Daoy (cell line): ENCODE measurements at places on chromosomes 3 and 15.

- DNase-seq: no peak
Observed at GRCh38 chr3:56985460-56985859, 75.0 kb upstream of the SPATA12 start.

DNA sequence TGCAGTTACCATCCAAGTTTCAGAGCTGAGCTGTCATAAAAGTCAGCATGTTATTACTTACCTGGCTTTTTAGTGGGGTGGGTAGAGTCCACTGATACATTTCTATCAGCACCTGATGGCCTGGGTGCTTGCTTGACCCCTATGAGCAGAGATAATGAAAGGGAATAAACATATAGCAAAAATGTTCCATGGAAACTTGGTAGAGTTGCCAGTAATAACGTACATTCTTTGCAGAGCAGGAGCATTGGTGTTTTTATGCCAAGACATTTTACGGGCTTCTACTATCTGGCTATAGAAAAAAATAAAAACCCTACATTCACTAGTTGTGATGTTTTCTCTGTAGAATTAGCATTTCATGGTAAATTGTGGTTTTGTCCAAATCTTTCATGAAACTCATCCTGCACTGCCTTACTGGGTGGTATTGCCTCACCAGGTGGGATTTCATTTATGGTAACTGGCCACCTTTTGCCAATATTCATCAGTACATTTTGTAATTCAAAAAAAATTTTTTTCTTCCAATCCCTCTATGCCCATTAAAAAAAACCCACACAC is 70.9 kb downstream of the TFG start:
- no peak for DNase-seq

DNA sequence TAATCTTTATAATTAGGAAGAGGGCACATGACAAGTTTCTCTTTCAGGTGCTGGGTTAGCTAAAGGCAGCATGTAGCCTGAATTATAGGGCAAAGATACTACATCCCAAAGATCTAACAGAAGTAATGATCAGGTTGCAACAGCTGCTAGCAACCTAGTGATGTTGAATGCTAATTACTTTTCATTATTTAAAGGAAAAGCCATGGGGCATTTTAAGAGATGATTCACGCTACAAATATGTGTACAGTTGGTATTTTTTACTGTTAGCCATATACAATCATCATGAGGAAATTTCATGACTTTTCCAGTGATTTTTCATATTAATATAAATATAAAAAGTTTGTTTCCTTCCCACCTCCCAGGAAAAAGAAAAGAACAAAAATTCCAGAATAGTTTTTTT is 43.0 kb downstream of the NEK10 start:
- DNase-seq: no peak

DNA sequence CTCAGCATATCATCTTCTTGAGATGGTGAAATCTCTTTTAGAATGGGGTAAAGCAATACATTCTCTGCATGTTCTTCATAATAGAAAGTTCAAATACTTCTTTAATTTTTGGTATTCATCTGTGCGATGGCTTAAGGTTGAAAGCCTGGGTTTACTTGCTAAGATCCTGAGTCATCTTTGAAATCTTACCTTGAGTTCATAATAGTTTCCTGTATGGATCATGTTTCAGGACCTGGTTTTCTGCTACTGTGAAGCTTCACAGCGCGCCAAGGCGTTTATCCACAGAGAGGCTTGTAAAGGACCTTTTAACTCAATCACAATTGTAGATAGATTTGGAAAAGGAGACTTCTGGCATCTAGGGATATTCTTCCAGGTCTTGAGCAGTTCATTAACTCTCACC is 39.0 kb downstream of the MED12L start:
- DNase-seq: peak; percentile 7

DNA sequence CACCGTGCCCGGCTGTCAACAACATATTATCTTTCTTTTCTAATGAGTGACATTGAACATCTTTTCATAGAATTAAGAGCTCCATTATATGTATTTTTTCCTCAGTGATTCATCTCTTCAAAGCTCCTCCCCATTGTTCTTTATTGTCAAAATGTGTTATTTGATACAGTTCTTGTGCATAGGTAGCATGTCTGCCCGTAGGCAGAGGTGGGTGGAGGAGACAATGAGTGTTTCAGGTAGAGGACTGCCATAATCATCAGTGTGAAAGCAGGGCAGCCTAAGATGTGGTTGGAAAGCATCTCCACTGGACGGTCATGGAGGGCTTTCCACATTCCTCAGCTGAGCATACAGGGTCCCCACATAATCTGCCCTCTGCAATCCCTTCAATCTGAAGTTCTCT is 452.0 kb upstream of the MCTP2 start:
- DNase-seq: no peak

DNA sequence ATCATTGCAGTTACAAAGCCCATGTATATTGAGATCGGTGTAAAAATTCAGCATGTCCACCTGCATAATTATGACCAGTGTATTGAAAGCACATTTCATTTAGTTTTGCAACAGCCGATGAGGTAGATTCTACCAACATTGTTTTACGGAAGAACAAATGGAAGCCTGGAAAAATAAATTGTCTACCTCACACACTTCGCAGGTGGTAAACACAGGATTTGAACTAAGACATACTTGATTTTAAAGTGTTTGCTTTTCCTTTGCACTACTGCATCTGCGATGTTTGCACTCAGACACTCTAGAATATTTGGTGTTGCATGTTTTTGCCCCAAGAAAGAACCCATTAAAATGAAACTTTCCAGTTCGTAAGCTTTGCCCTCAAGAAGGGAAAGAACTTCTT is 148.4 kb downstream of the PGPEP1L start:
- no peak for DNase-seq

- peak; percentile 42 for DNase-seq
Observed at GRCh38 chr15:62777671-62778070, 264.9 kb upstream of the TPM1 start.

- DNase-seq: peak; percentile 87
Observed at GRCh38 chr3:138935863-138936740, 10.8 kb downstream of the FOXL2 start.

- DNase-seq: no peak
Observed at GRCh38 chr3:158763421-158763820, 31.2 kb upstream of the RARRES1 start.

DNA sequence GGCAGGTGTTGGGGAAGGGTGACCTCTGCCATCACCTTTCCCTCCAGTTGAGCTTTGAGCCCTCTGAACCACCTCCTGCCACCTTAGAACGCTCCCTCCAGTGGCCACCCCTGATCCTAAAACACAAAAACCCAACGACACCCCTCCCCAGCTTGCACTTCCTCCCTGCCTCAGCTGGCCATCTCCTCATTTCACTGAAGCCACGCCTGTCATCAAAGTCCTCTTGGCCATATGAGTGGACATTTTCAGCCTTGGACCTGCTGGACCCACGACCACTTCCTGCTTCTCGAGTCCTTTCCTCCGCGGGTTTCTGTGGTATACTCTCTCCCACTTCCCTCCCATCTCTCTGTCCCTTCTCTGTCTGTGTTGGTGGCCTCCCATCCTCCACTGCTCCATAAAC is 48.5 kb upstream of the NR2C2 start:
- no peak for DNase-seq

DNA sequence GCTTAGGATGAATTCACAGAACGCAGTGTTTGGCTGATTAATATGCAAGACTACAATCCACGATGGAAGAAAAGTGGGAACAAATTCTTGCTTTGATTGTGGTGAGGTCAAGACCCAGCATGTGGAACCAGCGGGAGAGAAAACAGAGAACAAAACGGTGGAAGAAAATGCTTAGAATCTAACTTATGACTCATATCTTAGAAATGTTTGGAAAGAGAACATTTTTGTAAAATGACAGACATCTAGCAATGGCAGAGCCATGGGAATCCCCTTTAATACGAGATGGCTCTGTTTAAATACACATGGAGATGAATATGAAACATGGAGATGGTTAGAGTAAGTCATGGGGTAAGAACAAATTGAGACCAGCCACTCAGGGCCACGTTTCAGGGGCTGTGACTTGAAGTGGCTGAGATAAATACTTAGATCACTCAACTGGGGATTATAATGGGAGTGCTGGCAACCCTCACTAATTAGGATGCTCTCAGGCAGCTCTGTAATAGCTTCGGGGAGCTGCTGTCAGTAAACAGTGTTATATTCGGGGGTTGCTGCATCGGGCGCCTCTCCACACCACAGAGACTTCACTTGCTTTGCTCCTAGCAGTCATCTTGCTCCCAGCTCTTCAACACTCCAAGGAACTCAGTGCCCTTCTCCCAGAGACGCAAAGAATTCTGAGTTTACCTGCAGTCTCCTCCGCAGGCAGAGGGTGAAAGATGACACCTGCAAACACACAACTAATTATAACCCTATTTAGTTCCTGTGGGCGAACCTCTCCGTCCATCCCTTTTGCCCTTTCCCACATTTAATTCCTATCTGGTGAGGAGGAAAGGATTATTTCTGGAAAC is 68.0 kb upstream of the ONECUT1 start:
- DNase-seq: peak; percentile 11

- no peak for DNase-seq
Observed at GRCh38 chr3:124059580-124059979, 67.7 kb upstream of the ROPN1 start.

GRCh38 chr3:57077630-57078343 is 17.3 kb downstream of the SPATA12 start:
- no peak for DNase-seq

- DNase-seq: no peak
Observed at GRCh38 chr3:48929358-48930035, 10.9 kb downstream of the ARIH2 start.

DNA sequence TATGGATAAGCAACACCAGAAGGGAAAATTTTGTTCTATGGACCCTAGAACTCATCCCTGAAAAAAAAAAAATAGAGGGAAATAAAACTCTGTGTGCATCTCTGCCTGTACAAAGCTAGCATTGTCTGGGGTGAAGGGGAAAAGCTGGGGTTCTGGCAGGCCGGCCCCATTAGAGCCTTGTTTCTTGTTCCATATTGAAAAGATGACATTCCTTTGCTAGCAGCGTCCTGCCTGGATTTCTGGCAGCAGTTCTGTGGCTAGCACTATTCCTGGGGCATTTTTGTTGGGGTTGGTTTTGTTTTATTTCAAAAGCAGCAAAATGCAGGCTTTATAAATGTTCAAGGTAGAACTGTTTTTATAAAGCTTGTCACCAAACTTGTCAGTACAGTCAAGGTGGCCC is 45.2 kb downstream of the RARB start:
- DNase-seq: no peak

DNA sequence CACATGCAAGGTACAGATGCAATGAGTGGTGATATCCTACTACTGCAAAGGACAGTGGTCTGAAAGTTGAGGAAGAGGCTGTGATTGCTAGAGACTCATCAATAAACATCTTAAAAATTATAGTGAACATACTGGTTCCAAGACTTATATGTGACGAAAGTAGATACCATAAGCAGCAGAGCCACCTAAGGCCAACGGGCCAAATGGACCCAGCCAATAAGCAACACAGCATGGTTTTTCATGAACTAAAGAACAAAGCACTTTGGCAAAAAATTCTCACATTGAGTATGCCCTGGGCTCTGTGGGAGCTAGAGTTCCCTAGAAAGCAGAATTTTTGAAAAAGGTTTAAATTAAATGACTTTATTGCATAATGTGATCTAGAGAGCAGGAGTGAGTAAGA is 272.1 kb downstream of the SI start:
- DNase-seq: no peak

DNA sequence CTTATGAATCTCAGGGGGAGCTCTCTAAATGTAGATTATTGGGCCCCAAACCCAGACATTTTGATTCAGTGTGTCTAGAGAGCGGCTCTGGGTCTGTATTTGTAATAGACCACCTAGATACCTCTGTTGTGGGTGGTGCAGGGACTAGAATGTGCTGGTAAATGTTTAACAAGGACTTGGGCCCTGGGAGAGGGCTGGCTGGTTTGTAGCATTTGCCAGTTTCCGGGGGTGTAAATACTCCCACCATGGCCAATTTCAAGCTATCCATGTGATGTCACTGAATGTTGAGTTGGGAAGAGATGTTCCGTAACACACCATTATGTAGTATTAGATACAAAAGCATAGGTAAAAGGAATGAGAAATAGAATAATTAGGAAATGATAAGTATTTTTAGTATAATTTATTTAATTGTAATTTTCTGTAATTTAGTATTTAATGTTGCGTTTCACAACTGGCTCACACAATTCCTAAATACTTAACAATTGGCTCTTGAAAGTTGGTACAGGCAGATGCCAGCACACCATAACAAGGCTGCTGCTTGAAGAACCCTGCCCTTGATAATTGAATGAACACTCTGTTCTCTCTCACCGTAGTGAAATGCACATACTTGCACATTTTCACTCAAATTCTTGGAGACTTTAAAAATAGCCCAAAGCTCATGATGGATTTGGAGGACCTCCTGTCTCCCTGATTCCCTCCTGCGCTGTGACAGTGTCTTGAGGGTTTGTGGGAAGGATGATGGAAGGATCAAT is 359.2 kb upstream of the PROK2 start:
- DNase-seq: no peak

- no peak for DNase-seq
Observed at GRCh38 chr3:25424614-25425013, 3.4 kb upstream of the RARB start.

GRCh38 chr3:132268956-132269355 is 48.3 kb upstream of the ACP3 start:
- peak; percentile 31 for DNase-seq

GRCh38 chr3:71537211-71537611 is 46.3 kb downstream of the FOXP1 start:
- peak; percentile 90 for DNase-seq

DNA sequence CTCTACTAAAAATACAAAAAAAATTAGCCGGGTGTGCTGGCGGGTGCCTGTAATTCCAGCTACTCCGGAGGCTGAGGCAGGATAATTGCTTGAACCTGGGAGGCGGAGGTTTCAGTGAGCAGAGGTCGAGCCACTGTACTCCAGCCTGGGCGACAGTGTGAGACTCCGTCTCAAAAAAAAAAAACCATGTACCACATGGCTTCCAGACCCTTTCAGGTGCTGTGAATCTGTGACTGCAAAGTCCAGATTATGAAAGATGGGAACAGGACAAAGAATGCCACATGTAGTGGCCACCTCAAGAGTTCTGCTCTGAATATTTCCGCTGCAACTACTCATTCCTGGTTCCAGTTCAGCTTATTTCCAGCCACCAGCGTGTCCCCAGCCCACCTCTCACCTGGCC is 8.4 kb upstream of the DCAF1 start:
- DNase-seq: no peak

DNA sequence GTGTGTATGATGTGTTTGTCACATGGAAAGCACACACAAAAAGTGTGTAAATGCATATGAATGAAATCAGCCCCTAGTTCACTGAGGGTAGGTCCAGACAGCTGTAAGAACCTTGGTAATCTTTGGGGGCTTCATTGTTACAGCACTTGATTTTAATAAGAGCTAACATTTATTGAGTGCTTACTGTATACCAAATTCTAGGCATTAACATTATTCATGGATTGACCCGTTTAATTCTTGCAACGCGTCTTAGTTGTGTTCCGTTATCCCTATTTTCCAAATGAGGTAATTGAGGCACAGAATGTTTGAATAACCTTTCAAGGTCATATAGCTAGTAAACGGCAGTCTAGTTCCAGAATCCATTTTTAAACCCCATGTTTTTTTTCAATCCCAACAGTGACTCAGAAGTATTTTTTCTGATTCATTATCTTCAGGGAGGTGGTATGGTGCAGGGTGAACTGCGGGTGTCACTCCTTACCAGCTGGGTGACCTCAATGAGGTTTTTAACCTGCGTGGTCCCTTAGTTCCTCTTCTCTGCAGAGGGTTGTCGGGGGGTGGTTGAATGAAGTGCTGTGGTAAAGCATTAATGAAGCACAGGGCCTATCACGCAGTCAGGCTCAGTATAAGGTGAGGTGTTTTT is 14.2 kb downstream of the RAB8B start:
- peak; percentile 50 for DNase-seq
